SW 1271 (cell line): ENCODE measurements at places on chromosomes 4 and X.

- DNase-seq: no peak
Observed at GRCh38 chr4:149187726-149188125, 627.9 kb downstream of the IQCM start.

DNA sequence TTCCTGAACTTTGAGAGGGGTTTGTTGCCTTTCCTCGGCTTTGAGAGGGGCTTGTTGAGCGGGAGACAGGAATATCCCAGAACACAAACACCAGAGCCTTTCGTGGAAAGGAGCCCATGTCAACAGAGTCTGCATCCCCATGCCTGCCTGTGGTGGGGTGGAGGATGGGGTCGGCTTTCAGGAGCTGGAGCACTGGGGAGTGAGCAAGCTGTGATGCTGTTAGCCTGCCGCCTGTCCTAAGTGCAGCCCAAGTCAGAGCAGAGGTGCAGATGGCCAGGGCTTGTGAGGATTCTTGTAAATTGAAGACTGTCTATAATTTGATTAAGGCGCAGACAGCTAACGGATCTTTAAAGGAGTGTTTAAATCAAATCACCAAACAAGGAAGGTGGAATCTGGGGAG, 103.3 kb upstream of the ANK2 start:
- DNase-seq: no peak

- no peak for DNase-seq
Observed at GRCh38 chrX:40149286-40150175, 51.8 kb upstream of the BCOR start.

DNA sequence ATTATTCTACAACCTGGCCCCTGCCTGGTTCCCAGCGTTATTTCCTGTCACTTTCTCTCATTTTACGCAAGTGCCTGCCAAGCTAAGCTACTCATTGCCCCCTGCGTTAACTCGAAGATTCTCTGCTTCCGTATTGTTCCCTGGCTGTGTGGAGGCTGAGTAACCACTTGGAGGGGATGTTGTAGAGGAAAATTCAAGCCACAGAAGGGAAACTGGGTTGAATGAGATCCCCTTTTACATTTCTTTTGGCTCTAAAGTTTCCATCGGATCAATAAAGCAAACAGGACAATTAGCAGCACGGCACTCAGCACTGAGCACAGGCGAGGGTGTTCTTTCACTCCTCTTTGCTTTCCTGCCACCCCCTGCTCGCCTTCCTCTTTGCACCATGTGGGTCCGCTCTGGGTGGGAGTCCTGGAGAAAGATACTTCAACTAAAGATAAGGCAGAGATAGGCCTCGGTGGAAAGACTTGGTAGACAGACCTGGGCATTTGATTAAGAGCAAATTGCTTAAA, 4.2 kb upstream of the TMSB4X start:
- DNase-seq: no peak

GRCh38 chr4:54226404-54227255, 2.5 kb upstream of the PDGFRA start:
- DNase-seq: no peak

GRCh38 chr4:100170986-100171385, 19.3 kb downstream of the DDIT4L start:
- no peak for DNase-seq

DNA sequence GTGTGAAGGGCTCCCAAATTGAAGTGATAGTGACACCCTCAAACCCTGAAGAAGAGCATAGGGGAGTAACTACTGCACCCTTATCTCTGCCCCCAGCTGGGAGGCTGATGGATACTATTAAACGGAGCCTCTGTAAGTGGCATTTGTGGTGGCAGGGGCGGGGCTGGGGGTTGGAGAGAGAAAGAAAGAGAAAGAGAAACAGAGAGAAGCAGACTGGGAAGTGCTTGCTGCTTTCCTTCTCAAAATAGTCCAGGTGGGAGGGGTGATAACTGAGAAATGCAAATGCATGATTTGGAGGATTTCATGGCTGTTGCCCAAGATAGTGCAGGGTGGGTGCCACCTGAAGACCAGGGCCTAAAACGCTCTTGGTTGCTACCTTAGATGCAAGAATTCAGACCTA, 253.5 kb upstream of the GATB start:
- DNase-seq: no peak

- DNase-seq: no peak
Observed at GRCh38 chrX:3638280-3638873, 75.1 kb downstream of the PRKX start.

GRCh38 chrX:20028588-20028987, 37.7 kb upstream of the BCLAF3 start:
- DNase-seq: no peak

DNA sequence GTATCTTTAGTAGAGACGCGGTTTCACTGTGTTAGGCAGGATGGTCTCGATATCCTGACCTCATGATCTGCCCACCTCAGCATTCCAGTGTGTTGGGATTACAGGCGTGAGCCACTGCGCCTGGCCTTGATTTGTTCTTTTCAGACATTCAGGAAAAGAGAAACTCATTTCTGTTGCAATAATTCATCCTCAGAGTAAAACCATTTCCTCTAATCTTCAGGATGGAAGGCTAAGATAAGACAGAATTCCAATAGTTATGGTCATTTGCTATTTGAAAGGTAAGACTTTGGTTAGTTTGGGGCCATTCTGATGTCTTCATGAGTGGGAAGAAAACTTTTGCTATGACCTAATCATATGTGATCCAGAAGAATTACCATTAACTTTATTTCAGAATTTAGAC, 83.0 kb downstream of the LRP2BP start:
- no peak for DNase-seq

- DNase-seq: no peak
Observed at GRCh38 chr4:91114386-91114785, 987.2 kb downstream of the CCSER1 start.

- DNase-seq: no peak
Observed at GRCh38 chrX:37958525-37959211, 47.7 kb upstream of the SYTL5 start.

- DNase-seq: no peak
Observed at GRCh38 chr4:53191997-53192396, 173.9 kb downstream of the SCFD2 start.
